ENCODE measurements at places on chromosomes 13 and 19.

DNA sequence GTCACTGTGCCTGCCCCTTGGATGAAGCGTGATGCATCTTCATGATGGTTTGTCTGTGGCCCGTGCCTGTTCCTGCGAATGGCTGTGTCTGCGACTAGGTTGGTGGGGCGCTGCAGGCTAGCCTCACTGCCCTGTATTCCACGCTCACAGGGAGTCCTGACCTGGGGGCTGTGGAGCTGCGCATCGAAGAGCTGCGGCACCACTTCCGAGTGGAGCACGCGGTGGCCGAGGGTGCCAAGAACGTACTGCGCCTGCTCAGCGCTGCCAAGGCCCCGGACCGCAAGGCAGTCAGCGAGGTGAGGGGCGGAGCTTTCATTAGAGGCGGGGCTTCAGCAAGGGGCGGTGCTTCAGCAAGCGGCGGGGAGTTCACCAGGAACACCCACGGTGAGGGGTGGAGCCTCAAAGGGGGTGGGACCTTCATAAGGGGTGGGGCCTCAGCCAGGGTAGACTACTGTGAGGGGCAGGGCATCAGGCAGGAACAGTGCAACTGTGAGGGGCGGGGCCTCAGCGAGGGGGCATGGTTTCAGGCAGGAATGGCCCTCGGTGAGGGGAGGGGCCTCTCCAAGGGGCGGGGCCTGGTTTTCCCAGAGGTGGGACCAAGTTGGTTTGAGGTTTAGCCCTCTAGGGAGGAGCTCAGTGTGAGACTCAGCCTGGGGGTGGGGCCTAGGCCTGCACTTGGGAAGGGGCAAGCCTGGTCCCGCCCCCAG, 17.2 kb downstream of the PKN1 start:
- no peak for DNase-seq

GRCh38 chr13:42638101-42638500, 64.1 kb downstream of the TNFSF11 start:
- DNase-seq, result no peak

DNA sequence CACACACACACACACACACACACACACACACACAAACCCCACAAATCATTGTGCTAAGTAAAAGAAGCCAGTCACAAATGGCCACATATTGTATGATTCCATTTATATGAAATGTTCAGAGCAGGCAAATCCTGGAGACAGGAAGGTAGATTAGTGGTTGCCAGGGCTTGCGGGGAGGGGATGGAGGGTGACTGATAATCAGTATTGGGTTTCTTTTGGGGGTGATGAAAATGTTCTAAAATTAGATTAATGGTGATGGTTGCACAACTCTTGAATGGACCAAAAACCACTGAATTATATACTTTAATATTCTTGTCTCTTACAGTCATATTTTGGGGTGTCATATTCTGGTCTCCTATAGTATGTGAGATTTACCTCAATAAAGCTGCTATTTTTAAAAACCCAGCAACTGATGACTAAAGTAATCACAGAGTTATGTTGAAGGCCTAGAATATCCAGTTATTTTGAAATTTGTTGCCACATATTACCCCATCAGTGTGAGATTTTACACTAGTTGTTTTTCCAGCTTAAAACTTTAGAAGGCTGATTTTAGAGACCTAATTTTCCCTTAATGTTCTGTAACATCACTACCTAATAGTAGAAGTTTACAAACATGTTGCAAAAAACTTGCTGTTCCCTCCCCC, 20.3 kb downstream of the FLT1 start:
- DNase-seq, result no peak

GRCh38 chr13:28558567-28558966, 63.6 kb upstream of the FLT1 start:
- no peak for DNase-seq

- peak; percentile 28 for DNase-seq
Measured at GRCh38 chr13:24232037-24232436, 71.5 kb downstream of the SPATA13 start.

DNA sequence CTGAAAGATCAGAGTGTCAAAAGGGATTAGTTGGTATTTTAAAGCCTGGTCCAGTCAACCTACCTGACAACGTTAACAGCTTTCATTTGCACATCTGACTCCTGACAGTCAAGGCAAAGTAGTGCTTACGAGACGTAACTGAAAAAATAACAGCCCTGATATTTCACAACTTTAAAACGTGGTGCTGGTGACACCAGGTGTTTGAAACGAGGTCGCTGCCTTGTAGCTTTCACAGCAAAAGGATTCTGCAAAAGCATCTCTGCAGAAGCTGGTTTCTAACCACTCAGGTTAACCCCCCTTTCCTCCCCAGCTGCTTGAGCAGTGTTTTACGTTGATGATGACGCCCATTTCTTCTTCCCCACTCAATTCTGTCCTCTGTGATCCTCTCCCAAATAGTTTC, 23.3 kb downstream of the GGACT start:
- DNase-seq, result no peak

- no peak for DNase-seq
Measured at GRCh38 chr19:4083677-4084546, 17.2 kb upstream of the ZBTB7A start.

GRCh38 chr19:29663861-29664752, 1.2 kb upstream of the PLEKHF1 start:
- no peak for DNase-seq

DNA sequence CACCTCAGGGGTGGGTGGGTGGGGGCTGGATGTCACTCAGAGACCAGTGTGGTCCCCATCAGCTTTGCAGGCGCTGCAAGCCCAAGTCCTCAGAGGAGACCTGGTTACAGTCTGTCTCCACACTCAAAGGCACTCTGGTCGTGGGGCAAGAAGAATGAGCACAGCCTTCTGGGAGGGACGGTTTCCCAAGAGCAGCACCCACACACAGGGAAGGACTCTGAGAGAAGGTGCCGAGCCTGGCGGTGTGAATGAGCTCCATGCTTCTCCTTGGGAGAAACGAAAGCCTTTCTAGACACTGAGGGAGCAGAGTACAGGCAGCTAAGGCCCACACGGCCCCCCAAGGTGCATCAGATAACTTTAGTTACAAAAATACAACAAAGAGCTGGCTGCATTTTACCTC, 473.6 kb downstream of the FOXO1 start:
- DNase-seq, result no peak

DNA sequence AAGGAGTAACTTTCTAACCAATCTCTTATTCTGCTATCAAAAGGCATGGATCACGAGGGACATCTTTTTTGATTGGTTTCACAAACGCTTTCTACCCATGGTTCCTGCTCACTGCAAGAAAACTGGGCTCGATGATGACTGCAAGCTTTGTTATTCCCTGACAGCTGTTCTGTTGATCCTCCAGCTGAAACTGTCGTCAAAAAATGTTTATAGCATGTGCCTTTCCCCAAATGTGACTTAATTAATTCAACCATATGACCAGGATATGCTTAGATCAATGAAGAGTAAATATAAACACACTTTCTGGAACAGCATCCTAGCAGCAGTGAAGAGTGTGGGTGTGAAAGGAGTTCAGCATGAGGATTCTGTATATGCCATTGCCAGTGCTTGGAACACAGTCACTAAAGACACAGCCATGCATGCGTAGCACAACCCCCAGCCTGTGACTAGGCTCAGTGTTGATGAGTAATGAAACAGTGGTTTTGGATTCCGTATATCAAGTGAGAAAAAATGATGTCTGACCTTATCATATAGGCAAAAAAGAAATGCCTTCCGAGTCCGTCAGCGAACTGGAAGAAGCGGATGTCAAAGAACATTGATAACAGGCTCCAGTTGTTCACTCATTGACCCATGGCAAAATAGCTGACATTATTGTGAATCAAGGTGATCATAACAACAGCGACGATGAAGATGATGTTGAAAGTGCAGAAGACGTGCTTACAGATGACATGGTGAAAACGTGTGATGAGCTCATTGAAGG, 347.4 kb downstream of the FGF9 start:
- no peak for DNase-seq

DNA sequence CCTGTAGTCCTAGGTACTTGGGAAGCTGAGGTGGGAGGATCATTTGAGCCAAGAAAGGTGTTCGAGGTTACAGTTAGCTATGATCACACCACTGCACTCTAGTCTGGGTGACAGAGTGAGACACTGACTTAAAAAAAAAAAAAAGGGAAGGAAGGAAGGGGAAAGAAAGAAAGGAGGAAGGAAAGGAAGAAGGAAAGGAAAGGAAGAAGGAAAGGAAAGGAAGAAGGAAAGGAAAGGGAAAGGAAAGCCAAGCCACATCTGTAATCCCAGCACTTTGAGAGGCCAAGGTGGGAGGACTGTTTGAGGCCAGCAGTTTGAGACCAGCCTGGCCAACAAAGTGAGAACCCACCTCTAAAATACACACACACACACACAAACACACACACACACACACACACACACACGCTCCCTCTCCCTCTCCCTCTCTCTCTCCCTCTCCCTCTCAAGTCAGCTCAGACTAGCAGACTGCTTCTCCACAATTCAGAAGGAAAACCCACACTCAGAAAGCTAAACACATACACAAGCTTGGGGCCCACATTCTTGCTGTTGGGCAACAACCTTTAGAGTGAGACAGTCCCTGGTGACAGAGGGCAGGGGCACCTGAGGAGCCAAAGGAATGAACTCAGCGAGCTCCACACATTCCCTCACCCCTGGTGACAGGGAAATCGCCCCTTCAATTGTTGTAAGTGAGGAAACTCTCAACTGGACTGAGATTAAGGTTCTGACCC, 2.7 kb downstream of the ZNF709 start:
- no peak for DNase-seq

DNA sequence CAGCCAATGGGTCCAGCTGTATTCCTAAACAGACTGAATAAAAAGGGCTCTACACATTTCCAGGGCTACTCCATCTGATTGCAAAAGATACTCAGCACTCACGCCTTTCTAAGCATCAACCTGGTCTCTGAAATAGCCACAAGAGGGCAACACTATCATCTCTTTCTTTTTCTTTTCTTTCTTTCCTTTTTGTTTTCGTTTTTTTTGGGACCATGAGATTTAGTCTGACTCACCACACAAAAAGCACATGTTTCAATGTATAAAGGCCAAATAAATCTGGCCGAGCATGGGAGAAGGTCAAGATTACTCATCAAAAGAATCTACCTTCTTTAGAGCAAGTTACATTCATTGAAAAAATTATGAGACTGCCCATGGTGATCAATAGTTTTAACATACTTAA, 805.6 kb upstream of the ARGLU1 start:
- no peak for DNase-seq

- no peak for DNase-seq
Measured at GRCh38 chr13:45295536-45295935, 45.4 kb downstream of the TPT1 start.

- no peak for DNase-seq
Measured at GRCh38 chr19:1145635-1146411, 28.2 kb downstream of the SBNO2 start.

GRCh38 chr13:113342820-113343691, 20.9 kb downstream of the GRTP1 start:
- no peak for DNase-seq

GRCh38 chr19:13428352-13428751, 77.9 kb downstream of the CACNA1A start:
- no peak for DNase-seq

DNA sequence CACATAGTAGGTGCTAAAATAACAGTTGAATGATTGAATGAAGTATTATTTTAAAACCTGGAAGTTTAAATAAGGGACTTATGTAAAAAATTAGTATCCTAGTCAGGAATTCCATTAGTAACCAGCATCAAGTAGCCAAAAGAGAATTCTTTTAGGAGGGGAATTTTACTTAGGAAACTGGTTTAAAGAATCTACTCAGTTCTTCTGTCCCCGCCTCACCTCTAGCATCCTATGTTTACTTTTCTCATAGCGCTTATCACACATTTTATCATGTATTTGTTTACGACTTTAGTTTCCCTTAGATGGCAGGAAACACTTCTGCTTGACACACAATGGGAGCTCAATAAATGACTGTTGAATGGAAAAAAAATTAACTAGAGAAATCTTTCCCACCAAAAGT, 229.0 kb downstream of the KLF5 start:
- DNase-seq, result no peak

DNA sequence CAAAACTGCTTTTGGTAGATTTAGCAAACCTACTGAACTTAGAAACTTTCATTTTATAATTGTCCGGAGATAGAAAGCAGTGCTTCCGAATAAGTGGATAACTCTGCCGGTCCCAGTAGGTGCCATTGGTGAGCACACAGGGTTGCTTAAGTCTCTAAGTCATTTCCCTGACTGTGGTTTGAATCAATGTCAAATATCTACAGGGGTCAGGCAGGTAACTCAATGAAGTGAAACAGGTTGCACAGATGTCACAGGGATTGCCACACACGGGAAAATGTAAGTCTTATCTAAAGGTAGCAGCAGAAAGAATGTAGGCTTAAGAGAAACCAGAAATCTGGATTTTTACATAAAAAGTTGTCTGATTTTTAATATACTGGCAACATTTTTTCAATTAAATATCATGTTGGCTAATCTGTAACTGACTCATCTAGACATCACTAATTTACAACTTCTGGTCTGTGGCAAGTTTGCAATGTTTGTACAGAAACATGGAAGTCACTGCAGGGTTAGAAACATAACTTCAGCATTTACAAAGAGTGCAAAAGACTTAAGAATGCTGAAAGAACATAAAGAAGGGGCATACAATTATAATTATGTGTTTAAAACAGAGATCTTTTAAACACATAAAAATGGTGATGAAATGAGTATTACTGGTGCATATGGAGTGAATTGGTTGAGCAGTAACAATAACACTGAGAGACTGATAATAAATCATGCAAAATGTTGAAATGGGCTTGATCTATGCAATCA, 14.3 kb upstream of the LRRC63 start:
- no peak for DNase-seq

- peak; percentile 55 for DNase-seq
Measured at GRCh38 chr19:5977222-5977784, 637 bp downstream of the RANBP3 start.

GRCh38 chr19:33492951-33493350, 28.6 kb downstream of the PEPD start:
- no peak for DNase-seq

DNA sequence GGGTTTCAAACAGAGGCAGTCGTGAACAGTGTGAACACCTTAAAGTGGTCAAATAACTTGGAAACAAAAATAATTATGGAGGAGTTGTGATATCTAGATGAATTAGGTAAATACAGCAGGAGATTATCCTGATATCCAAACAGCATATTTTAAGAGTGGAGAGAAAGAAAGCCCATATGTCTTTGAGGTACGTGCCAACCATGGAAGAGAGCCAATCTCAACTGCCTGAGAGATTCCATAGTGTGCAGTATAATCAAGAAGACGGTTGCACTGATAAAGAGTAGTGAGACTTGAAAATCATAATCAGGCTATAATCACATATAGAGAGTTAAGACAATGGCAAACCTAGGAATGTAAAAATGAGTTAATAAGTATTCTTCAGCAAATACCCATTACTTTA, 472.8 kb upstream of the SLITRK5 start:
- no peak for DNase-seq

- DNase-seq, result no peak
Measured at GRCh38 chr19:36398571-36398970, 19.6 kb upstream of the ZFP14 start.

- no peak for DNase-seq
Measured at GRCh38 chr13:83845106-83845505, 37.2 kb downstream of the SLITRK1 start.

GRCh38 chr19:18007044-18007916, 690 bp upstream of the ARRDC2 start:
- DNase-seq, result peak; percentile 92
